ENCODE measurements at places on chromosomes 1 and 21. TPM values are rescaled to one million over a fixed set of nuclear protein-coding genes. Genes with fewer than 3 reads are reported as not detected.

DNA sequence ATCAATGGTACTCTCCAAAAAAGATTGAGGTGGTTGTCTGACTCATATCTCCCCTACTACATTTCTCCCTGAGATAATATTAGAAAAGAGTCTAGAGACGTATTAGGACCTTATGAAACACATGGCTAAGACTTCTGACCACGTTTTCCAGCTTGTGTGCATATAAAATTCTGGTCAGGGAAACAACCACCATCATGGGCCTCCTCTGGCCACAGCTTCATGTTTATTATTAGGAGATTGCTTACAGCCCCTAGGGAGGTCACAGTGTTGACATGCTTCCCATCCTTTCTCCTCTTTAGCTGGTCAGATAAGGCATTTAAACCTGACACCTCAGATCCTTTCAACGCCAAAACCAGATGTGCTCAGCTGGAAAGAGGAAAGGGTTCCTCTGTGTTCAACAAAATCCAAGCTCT lies 620.2 kb downstream of the PLPP3 start:
- H3K27me3 ChIP-seq, result no peaks in the 10 kb centered on the region
- DNase-seq, result no peak
- no peaks in the 10 kb centered on the region for H3K4me1 ChIP-seq
- H3K36me3 ChIP-seq, result no peaks in the 10 kb centered on the region

DNA sequence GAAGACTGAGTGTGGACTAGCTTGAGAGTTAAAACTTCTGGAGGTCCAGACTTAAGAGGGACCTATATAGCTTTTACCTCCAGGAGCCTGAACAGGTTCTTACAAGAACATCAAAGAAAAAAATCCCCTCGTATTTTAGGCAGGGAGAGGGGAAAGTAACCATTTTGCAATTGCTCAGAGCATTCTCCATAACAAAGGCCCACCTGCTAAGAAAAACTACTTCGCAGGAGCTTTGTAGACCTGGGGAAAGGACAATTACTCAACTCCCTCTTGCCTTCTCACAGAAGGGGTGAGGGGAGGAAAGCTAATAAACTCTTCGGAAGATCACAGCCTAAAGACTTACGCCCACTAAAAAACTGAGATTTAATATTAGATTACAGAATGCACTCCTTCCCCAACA lies 86.3 kb downstream of the RERE start:
- no peaks in the 10 kb centered on the region for H3K27me3 ChIP-seq
- no peak overlapping the region for H3K4me3 ChIP-seq
- no peaks in the 10 kb centered on the region for H3K36me3 ChIP-seq
- no peak overlapping the region for H3K27ac ChIP-seq
- peaks cover 8% of the 10 kb centered on the region for H3K4me1 ChIP-seq

- no peak for DNase-seq
- no peak overlapping the region for H3K4me3 ChIP-seq
- no peak overlapping the region for H3K27ac ChIP-seq
These were observed 58.5 kb upstream of the CASZ1 start for GRCh38 chr1:10854856-10855459.

DNA sequence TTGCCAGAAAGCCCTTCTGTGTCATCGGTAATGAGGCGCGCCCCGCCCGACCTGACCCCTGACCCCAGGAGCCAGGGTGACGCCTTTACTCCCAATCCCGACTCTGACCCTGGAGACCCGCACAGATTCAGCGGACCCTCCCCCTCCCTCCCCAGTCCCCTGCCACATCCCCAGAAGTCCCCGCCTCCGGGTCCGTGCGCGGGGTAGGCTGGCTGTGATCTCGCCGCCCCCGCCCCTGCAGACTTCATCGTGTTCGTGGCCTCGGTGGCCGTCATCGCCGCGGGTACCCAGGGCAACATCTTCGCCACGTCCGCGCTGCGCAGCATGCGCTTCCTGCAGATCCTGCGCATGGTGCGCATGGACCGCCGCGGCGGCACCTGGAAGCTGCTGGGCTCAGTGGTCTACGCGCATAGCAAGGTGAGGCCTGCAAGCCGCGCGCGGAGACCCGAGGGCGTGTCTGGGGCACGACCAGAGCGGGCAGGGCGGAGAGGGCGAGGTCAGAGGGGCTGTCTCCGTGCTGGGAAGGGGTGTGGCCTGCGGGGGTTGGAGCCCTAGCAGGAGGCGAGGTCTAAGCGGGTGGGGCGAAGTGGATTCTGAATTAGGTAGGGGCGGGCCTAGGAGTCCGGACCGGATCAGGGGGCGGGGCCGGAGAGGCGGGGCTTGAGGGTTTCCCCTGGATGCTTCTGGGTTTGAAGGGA lies 34.8 kb downstream of the KCNQ4 start:
- H3K36me3 ChIP-seq, result no peaks in the 10 kb centered on the region
- peak overlapping the region; percentile 4 for H3K27ac ChIP-seq
- H3K4me1 ChIP-seq, result peaks cover 9% of the 10 kb centered on the region
- peak overlapping the region; percentile 53 for H3K4me3 ChIP-seq
- peak; percentile 89 for DNase-seq

DNA sequence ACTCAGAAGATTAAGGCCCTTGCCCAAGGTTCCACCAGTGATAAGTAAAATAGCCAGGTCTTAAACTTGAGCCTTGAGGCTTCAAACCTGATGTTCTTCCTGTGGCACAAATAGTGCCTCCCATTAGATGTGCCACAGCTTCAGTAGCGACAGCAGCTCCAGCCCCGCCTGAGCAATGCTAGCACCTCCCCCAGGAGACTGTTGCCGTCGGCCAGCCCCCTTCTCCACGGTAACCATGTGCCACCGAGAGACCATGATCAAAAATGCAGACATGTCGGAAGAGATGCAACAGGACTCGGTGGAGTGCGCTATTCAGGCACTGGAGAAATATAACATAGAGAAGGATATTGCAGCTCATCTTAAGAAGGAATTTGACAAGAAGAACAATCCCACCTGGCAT lies 32.2 kb downstream of the KLHDC7A start:
- no peaks in the 10 kb centered on the region for H3K27me3 ChIP-seq
- no peak overlapping the region for H3K4me3 ChIP-seq

- H3K4me1 ChIP-seq, result no peaks in the 10 kb centered on the region
- no peak overlapping the region for H3K27ac ChIP-seq
- H3K36me3 ChIP-seq, result no peaks in the 10 kb centered on the region
- no peak overlapping the region for H3K4me3 ChIP-seq
- no peaks in the 10 kb centered on the region for H3K27me3 ChIP-seq
These were observed 116.6 kb upstream of the SYT6 start for GRCh38 chr1:114270282-114270681.

GRCh38 chr1:43482215-43482614 lies 28.5 kb upstream of the HYI start:
- no peaks in the 10 kb centered on the region for H3K27me3 ChIP-seq
- no peak overlapping the region for H3K27ac ChIP-seq
- H3K36me3 ChIP-seq, result no peaks in the 10 kb centered on the region
- no peak for DNase-seq

- H3K36me3 ChIP-seq, result peaks cover 38% of the 10 kb centered on the region
- H3K27me3 ChIP-seq, result no peaks in the 10 kb centered on the region
- peak; percentile 44 for DNase-seq
These were observed 83.4 kb upstream of the ACTL8 start for GRCh38 chr1:17671741-17672140.

DNA sequence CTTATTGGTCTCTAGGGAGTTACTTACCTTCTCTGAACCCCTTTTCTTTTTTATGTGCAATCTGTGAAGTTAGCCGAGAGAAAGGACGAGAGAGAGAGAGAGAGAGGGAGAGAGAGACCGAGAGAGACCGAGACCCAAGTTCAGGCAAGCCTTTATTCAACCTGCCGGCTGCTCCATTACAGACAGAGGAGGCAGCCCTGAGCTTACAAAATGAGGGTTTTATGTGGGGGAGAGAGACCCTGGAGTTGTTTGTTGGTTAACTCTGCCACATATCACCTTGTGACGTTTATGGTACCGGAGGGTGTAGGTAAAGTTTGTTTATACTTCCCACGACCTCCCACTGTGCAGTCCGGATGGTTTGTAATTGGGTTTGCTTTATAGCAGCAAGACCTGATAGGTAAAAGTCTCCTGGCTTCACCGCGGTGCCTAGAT lies 1.5 kb upstream of the MCOLN3 start:
- no peak overlapping the region for H3K27ac ChIP-seq
- DNase-seq, result no peak
- no peak overlapping the region for H3K4me3 ChIP-seq
- H3K27me3 ChIP-seq, result no peaks in the 10 kb centered on the region
- H3K36me3 ChIP-seq, result no peaks in the 10 kb centered on the region

- H3K4me1 ChIP-seq, result no peaks in the 10 kb centered on the region
- H3K27me3 ChIP-seq, result no peaks in the 10 kb centered on the region
- H3K36me3 ChIP-seq, result no peaks in the 10 kb centered on the region
- DNase-seq, result no peak
- H3K27ac ChIP-seq, result no peak overlapping the region
- H3K4me3 ChIP-seq, result peak overlapping the region; percentile 42
These were observed 108.3 kb upstream of the USH2A start for GRCh38 chr1:216531263-216532239.

DNA sequence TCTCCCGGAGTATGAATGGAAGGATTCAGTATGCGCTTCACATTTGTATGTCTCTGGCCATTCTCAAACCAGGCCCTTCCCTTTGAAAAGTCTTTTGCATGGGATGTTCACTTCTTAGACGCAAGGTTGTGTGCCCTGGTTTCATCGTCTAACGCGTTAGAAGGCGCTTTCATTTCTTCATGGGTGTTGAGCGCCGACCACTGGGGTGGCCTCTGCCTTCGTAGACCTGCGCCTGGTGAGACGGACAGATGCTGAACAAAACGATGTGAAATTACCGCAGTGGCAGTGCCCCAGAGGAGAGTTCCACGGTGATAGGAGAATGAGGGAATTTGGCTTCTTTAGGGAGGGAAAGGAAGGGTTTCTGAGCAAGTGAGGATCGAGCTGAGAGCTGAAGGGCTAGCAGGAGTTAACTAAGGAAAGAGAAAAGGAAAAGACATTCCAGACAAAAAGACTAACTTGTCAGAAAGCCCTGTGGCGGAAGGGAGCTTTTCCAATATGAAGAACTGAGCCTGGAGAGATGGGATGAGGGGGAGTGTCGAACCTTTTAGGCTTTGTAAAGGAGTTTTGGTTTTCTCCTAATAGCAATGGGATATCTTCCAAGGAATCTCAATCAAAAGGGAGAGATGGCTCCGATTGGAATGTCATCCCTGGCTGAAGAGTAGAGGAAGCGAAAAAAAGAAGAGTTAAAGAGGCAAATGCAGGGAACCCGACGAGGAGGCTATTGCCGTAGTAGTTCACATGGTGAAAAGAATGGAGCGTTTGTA lies 951 bp downstream of the GGPS1 start:
- no peaks in the 10 kb centered on the region for H3K36me3 ChIP-seq
- H3K4me1 ChIP-seq, result no peaks in the 10 kb centered on the region
- H3K4me3 ChIP-seq, result peak overlapping the region; percentile 55
- DNase-seq, result peak; percentile 74

GRCh38 chr1:65224681-65225091 lies 76.7 kb downstream of the AK4 start:
- no peaks in the 10 kb centered on the region for H3K36me3 ChIP-seq
- H3K4me3 ChIP-seq, result no peak overlapping the region
- no peak for DNase-seq
- no peak overlapping the region for H3K27ac ChIP-seq
- no peaks in the 10 kb centered on the region for H3K4me1 ChIP-seq

GRCh38 chr1:27868932-27869718 lies 3.2 kb upstream of the THEMIS2 start:
- peaks cover 15% of the 10 kb centered on the region for H3K4me1 ChIP-seq
- DNase-seq, result peak; percentile 54
- H3K27ac ChIP-seq, result peak overlapping the region; percentile 62

GRCh38 chr21:38544661-38545060 lies 46.4 kb upstream of the ERG start:
- H3K36me3 ChIP-seq, result no peaks in the 10 kb centered on the region
- no peak overlapping the region for H3K27ac ChIP-seq
- H3K27me3 ChIP-seq, result no peaks in the 10 kb centered on the region
- DNase-seq, result no peak
- H3K4me1 ChIP-seq, result no peaks in the 10 kb centered on the region

CD84 gene
- total RNA-seq, result 2.7 TPM

EXOC8 gene
- total RNA-seq, result 14.0 TPM

WDR64 gene
- not detected for total RNA-seq

ARMH1 gene
- 5.5 TPM for total RNA-seq

All from Peyer's patch (tissue), 4 donors.